Esophagus squamous epithelium (tissue), 5 donors: ENCODE measurements at places on chromosomes 13 and 19.

DNA sequence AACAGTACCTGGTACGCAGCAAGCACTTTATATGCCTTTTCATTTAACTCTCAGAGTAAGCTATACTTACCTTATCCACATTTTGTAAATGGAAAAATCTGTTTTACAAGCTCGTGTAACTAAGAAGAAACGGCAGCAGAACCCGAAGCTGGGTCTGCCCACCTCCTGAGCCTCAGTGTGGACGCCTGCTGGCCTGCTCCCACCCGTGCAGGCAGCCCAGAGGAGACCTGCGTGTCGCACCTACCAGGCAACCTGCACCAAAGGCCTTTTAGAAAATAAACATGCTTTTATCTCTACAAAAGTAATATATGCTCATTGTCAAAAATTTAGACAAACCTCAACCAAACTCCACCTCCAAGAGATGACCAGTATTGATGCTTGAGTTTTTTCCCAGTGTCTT, 62.7 kb downstream of the CRYL1 start:
- no peak for DNase-seq

DNA sequence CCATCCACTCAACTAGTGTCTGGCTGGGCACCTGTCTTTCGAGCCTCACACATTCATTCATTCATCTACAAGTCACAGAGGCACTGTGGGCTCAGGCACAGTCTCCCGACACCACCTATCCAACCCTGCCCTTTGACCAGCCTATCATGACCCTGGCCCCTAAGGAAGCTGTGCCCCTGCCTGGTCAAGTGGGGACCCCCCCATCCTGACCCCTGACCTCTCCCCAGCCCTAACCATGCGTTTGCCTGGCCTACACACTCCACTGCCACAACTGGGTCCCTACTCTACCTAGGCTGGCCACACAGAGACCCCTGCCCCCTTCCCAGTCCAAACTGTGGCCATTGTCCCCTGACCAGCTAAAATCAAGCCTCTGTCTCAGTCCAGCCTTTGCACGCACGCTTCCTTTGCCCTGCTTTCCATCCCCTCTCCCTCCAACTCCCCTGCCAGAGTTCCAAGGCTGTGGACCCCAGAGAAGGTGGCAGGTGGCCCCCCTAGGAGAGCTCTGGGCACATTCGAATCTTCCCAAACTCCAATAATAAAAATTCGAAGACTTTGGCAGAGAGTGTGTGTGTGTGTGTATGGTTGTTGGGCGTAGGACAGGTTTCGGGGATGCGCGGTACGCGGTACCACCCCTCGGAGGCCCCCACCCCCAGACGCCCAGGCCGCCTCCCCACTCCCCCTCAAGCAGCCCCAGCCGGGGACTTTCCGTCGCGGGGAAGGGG, 404 bp upstream of the IL27RA start:
- no peak for DNase-seq

DNA sequence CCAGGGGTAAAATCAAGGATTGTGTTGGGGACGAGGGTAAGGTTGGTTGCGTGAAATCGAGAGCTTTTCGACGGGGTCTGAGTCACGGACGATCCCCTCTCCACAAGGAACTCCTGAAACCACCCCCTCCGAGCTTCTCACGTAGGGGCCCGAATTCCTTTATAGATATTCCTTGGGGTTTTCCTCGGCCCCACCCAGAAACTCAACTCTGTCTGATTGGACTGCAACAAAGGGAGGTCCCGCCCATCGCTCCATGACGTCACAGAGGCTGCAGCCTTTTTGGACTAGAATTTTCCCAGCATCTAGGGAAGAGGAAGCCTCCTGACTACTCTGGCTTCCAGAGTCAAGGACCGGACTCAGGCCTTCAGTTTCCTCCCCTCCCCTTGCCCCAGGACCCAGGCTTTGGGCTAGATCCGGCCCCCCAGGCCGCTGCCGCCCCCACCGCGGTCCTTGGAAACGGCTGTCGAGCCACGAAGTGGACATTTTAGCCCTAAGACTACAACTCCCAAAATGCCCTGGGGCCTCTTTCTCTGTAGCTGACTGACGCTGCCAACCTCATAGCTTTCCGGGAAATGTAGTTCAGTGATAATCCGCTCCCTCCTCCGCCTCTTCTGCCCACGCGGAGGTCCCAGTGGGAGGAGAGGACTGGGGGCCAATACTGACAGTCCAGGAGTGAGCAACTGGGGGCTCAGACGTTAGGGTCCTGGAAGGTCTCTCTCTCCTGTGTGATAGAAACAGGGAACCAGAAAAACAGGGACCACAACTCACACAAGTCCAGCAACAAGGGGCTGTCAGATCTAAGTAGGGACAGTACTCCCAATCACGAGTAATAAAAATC, at the start of gene IZUMO1:
Gene IZUMO1, minus strand, starts transcription at position 172 of the 838 bp plus-strand sequence. CDS start 1,050 bp downstream, outside the sequence.
- DNase-seq: no peak

GRCh38 chr19:52785506-52785905, 1.1 kb downstream of the ZNF600 start:
- DNase-seq: no peak

DNA sequence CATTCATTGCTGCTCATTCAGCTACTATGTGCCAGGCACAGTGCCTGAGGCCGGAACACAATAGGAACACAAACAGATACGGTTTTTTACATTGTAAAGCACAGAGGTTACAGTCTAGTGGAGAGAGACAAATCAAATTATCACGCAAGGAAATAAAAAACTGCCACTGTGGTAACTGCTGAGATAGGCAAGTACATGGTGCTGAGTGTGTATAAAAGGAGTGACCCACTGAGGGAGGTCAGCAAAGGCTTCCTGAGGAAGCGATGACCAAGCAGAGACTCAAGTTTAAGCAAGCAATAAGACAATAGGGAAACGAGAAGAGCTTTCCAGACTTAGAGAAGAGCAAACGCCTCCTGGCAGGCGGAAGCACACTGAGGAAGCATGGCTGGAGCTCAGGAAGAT, 56.4 kb downstream of the NUFIP1 start:
- no peak for DNase-seq

GRCh38 chr13:114121496-114122126, 10.8 kb downstream of the RASA3 start:
- DNase-seq: no peak

DNA sequence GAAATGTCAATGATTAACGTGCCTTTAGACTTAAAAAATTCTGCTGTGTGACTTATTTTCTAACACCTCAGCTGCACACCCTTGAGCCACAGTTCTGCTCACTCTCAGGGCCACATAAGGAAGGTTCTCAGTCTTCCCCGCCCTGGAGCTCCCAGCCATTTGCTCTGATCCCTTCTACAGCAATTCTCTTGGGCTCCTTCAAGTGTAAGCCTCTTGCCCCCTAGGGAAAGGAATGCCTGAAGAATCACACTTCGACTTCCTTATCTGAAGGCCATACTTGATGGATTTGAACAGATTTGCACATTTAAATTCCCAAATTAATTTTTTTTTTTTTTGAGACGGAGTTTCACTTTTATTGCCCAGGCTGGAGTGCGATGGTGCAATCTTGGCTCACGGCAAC, 44.2 kb downstream of the RASA3 start:
- DNase-seq: no peak

DNA sequence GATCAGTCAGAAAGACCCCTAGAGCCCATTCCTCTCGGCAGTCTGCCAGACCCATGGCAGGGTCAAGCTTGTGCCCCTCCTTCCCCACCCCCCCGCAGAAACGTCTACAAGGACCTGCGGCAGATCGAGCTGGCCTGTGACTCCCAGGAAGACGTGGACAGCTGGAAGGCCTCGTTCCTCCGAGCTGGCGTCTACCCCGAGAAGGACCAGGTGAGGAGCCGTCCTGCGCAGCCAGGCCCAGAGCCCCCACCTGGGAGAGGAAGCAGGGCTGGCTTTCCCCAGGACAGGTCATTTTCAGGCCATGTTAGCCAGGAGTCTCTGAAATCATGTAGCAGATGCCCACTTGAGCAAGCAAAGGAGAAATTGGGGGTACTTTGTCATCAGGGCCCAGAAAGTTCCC, 12.3 kb downstream of the TMED1 start:
- DNase-seq: no peak

DNA sequence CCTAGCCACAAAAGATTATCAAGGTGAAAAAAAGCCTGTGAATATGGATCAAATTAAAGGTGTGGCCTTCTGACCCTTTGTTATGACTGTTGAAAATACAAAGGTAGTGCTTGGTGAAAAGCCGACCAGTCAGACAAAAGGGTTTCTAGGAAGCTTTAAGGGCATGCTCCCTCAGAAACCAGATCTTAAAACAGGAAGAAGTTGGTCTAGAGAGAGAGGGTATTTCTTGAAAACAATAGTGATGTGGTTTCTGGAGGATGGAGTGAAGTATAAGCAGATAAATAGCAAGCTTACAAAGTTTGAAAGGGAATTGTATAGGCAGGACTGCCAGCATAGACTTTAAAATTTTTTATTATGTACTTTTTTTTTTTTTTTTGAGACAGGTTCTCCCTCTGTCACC, 5.0 kb upstream of the EID2 start:
- no peak for DNase-seq
